ENCODE measurements at places on chromosomes 2 and 18.

GRCh38 chr18:36349552-36349951 lies 52.0 kb downstream of the FHOD3 start:
- DNase-seq, result no peak

DNA sequence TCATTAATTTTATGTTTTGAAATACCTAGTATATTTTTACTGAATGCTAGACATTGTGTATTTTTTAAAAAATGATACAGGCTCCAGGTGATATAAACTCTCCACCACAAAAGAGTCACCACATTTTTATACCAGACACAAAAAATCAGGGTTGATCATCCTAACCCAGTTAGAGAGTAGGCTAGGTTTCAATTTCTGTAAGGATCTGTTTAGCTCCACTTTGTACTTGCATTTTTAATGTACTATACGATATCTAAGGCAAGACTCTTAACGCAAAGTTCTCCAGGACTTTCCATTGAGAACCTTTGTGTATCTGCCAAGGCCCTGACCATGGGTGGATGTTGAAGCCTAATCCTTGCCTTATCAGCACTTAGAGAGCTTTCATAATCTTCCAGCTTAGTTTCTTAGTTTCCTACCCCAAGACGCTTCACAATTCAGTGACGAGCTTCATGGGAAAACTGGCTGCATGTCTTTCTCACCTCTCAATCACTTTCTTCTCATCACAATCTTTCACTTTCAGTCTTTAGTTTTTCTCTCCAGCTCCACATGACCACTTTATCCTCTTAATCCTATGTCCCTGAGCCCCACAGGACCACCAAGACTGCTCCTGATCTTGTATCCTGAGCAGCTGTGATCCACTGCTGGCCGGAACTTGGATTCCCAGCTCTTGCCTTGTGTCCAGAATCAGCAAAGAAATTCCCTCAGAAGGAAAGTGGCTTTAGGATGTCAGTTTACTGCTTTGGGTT lies 635.8 kb downstream of the RNF144A start:
- no peak for DNase-seq

DNA sequence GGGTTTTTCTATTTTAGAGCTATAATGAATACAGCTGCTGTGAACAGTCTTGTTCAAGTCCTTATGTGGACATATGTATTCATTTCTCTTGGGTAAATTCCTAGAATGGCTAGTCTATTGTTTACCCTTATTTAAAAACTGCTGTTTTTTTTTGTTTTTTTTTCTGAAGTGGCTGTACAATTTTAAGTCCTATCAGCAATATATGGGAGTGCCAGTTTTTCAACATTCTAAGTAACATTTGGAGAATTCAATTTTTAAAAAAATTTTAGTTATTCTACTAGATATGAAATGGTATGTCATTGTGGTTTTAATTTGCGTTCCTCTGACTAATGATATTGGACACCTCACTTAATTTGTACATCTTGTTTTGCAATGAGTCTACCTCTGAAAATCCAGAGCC lies 349.7 kb downstream of the SATB2 start:
- DNase-seq, result no peak

DNA sequence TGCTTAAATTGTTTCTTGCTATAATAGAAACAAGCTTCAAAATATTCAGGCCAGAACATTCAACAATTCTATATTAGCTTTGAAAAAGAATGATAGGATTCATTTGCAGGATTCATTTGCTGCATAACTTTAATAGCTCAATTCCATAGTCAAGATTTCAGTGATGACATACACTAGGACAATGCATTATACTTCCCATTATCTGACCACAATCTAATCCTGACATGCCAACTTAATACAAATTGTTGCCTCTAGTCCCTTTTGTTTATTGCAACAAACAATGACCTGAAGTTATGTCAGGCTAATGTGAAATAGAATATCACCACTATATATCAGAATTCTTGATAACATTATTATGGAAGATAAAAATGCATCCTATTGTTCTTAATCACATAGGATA lies 169.4 kb downstream of the DNAH7 start:
- no peak for DNase-seq

GRCh38 chr2:242012956-242013764 lies 143.6 kb downstream of the RTP5 start:
- DNase-seq, result no peak

GRCh38 chr2:101427240-101427639 lies 39.9 kb upstream of the CREG2 start:
- DNase-seq, result no peak

GRCh38 chr2:229821316-229821715 lies 100.5 kb downstream of the TRIP12 start:
- DNase-seq, result no peak

DNA sequence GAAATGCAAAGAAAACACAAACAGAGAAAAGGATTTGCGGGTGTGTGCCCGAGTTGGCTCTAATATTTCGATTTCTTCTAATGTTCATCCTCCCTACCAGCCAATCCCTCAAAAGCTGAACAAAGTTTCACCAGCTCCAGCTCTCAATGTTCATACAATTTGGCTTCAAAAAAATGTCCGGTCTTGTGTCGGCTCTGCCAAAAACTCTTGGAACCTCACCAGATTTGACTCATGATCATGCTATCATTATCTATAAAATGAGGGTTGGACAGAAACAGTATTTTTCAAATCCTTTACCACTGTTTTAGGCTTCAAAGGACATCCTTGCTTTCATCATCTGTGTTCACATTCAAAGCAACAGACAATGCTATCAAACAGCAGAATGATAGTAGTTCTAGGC lies 88.2 kb downstream of the CRACDL start:
- DNase-seq, result peak; percentile 48

- DNase-seq, result no peak
Measured at GRCh38 chr18:50757358-50757757, 62.5 kb downstream of the MRO start.

- DNase-seq, result no peak
Measured at GRCh38 chr2:80322311-80322920, 17.9 kb upstream of the LRRTM1 start.

DNA sequence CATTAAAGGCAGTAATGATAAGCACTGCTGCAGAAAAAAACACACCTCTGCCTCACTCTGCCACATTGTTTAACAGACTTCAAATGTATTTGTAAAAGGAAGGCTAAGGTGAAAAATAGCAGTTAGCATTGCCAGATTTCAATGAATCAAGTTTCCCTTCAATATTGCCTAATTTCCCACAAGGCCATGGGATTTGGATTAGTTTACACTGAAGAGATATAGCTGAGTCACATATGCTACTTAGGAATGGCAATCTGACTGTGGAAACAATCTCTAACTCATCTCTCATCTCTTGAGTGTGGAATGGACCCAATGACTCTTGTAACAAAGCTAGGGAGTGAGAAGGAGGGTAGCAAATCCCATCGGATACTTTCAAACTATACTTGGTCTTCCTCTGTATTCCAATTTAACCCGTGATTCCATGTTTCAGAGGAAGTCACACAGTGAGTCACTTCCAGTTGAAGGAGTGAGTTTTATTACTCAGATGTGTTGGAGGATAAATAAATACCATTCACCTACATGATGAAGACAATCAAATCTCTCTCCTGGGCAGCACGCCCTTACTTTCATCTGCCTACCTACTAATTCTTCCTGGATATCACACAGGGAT lies 5.1 kb downstream of the B4GALT6 start:
- peak; percentile 67 for DNase-seq

DNA sequence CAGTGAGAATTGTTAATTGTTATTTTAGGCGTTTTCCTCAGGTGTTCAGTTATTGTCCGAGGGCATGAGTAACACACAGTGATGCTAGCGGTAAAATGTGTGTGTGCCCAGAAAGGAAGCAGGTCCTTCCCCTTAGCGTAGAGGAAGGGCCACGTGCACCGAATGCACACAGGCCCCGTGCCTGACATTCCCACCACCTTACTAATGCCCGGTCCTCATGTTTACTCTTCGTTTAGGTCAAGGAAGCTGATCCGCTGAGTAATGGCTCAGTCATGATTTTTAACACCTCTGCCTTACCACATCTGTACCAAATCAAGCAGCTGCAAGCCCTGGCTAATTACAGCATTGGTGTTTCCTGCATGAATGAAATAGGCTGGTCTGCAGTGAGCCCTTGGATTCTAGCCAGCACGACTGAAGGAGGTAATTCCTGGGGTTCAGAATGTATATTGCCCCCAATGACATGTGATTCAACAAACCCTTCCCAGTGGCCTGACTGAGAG lies 76.7 kb downstream of the MERTK start:
- peak; percentile 91 for DNase-seq

GRCh38 chr2:234457421-234457820 lies 39.5 kb downstream of the ARL4C start:
- DNase-seq, result peak; percentile 59

DNA sequence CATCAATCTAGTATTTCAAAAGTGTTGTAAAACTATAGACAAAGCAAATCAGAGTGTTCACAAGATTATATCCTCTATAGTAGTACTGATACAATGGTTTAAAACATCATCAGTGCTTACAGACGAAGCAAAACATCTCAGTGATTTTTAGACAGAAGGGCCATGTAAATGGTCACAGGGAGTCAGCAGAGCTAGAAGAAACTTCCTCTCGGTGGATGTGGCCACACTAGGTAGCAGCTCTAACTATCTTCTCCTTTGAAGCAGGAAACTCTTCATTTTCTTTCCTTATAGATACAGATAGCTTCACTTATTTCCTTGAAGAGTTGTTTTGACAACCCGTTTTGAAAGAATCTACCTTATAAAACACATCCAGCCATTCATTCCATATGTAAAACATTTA lies 80.4 kb upstream of the CD226 start:
- DNase-seq, result no peak

GRCh38 chr2:28869494-28870145 lies 489 bp downstream of the TRMT61B start:
- no peak for DNase-seq

DNA sequence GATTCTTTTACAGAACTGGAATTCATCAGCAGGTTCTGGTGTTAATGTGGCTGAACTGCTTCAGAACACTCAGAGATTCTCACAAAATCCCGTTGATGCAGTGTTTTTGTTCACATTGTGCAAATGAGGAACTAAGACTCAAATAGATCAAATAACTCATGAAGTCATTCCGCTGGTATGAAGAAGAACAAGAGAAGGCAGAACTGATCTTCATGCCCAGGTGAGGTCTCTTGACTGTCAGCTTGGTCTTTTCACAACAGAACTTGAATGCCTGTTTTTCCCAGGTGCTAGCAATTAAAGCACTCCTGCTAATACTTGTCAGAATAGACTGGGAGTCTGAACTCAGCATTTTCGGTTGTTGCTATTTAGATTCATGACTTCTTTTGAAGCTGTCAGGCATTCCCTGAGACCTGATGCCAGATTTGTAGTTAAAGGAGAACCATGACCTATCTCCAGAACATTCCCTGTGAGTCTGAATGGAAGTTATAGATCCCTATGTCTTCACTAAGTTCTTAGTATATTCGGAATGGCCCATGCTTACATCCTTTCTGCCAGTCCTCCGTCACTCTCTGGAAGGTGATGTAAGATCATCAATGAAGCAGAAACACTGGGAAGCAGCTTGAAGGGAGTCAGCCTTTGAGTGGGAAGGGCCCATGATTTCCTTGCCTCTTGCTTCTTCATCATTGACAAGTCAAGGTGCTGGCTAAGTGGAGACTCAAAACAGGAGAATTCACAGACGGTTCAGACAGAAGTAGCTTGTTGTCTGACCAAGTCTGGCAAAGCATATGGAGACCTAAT lies 155.7 kb downstream of the MTCL1 start:
- no peak for DNase-seq

GRCh38 chr18:54926593-54927325 lies 32.5 kb downstream of the CCDC68 start:
- DNase-seq, result peak; percentile 78

DNA sequence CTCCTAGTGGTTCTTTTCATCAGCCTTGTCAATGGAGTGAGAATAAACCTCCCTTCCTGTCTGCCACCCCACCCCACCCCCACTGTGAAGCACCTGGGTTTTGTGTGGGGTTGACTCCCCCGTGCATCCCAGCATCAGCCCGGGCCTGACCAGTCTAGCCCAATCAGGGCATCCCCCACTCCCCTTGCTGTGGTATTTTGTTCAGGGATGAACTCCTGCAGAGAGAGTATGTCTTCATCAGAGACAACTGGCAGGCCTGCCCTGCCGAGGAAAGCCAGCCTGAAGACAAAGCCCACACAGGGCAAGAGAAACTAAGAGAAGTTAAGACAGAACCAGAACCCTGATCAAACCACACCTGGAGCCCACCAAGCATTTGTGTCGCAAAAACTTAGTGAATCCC lies 36.7 kb upstream of the RMP24 start:
- DNase-seq, result no peak

DNA sequence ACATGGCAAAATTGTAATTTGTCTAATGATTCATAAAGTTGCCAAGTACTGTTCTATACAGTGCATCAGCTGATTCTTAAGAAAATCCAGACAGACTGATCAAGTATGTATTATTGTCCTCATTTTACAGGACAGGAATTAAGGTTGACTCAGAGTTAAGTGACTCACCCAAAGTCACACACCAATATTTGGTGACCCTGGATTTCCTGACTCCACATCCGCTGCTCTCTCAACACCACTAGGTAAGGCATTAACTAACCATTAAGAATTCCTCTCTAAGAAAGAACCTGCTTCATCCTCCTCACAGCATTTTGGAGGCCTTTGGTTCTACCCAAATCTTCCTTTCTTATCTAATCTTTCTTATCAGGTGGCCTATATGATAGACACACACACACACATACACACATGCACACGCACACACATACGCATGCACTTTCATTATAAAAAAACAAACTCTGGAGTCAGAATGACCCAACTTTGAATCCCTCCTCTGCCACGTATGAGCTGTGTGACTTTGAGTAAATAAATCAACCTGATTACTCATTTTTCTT lies 150.8 kb downstream of the ANKRD44 start:
- peak; percentile 37 for DNase-seq

GRCh38 chr2:151508519-151508918 lies 98.8 kb downstream of the RIF1 start:
- no peak for DNase-seq
